ENCODE measurements at places on chromosomes 5 and 9.

DNA sequence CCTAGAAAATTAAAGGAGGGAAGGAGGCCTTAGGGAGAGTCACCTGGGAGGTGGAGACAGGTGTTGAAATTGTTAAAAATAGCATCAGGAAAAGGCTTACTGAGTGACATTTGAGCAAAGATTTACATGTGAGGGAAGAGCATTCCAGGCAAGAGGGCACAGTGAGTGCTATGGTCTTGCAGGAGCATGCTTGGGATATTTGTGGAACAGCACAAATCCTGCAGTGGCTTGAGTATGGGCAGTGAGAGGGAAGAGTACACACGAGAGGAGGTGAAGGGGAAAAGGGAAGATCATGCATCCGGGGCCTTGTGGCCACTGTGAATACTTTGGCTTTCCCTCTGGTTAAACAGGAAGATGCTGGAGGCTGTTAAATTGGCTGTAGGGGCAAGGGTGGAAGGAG lies 36.6 kb downstream of the ACER2 start:
- H3K4me1 ChIP-seq = peaks cover 14% of the 10 kb centered on the region
- H3K4me3 ChIP-seq = no peak overlapping the region
- DNase-seq = no peak
- H3K27ac ChIP-seq = no peak overlapping the region

GRCh38 chr5:112642885-112643284 lies 94.8 kb upstream of the APC start:
- H3K4me3 ChIP-seq = no peak overlapping the region
- no peaks in the 10 kb centered on the region for H3K27me3 ChIP-seq
- no peak overlapping the region for H3K27ac ChIP-seq
- no peaks in the 10 kb centered on the region for H3K4me1 ChIP-seq

DNA sequence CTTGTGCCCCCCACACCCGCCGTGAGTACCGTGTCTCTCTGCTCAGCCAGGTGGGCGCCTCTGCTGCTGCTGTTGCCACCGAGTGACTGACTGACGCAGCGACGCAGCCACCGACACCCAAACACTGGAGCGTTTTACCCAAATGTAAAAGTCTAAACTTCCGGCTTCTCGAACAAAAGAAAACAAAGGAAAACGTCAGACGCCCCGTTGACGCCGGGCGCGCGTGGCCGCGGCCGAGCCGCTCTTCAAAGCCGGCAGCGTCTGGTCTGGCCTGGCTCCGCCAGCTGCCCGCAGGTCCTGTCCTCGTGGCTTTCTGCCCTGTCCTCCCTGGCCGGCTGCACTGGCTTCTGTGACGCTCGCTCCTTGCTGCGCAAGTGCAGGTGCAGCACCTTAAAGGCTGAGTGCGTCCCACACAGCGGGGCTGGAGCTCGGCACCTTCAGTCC lies 41.4 kb upstream of the CLPTM1L start:
- DNase-seq = peak; percentile 74
- H3K4me3 ChIP-seq = peak overlapping the region; percentile 70
- no peaks in the 10 kb centered on the region for H3K36me3 ChIP-seq
- H3K4me1 ChIP-seq = peaks cover 24% of the 10 kb centered on the region
- H3K27me3 ChIP-seq = no peaks in the 10 kb centered on the region

DNA sequence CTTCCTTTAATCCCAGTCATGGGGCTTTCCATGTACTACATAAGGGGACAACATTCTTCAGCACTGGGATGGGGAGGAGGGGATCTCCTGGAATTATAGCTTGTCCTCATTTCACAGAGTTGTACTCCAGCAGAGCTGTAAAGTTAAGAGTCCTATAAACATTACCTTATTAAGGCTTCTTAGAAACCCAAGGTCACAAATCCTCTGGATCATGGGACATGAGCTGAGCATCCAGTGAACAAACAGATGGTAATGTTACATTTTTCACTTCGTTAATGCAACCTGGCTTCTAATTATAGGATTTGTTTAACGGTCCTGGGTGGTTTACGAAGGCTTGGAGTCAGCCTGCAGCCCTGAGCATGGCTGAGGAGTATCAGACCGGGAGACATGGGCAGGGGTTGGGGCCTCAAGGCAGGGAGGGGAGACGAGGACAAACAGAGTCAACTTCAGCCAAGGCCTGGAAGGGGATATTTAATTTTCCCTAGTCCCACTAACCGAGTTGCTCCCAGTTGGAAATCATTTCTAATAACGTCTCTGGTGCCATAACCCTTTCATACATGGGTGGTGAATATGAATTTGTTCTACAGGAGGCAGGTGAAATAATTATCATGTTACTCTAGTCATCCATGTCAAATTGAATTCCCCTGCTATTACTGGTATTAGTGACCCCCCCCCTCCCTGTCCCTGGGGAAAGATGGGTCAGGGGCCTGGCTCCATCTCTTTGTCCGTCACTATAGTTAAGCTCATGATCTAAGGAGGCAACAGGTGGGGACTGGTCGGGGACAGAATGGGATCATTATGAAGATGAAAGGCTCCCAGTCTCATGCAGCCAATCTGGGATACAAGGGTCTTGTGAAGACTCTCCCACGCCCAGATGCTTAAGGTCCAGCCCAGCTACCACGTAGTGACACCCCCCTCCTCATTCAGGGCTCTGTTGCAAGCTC lies 10.7 kb upstream of the IL17B start:
- H3K27ac ChIP-seq = no peak overlapping the region
- H3K4me1 ChIP-seq = no peaks in the 10 kb centered on the region
- H3K36me3 ChIP-seq = no peaks in the 10 kb centered on the region
- no peak overlapping the region for H3K4me3 ChIP-seq
- DNase-seq = no peak
- no peaks in the 10 kb centered on the region for H3K27me3 ChIP-seq

DNA sequence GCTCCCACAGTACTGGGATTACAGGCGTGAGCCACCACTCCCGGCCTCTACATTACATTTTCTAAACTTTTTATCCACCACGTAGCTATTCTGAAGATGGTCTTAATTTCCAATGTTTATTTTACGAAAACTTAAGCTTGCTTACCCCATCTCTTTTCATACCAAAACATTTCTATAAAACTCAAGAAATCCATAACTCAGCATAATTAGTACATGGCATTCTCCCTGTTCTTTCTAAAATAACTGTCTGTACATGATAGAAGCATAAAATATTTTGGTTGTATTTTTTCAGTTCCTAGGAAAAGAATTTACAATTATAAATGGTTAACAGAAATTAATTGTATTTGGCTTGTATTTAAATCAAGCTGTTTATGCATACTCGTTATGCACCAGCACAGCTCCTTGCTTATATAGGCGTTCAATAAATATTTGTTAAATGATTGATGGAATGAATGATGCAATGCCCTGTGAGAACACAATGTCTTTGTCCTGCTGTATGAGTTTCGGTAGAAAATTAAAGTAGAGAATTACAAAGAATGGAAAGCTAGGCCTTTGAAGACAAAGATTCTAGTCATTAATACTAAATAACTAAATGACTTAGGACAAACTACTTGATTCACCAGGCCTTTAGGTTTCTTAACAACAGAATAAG lies 384.2 kb downstream of the EFNA5 start:
- H3K27me3 ChIP-seq = no peaks in the 10 kb centered on the region
- H3K4me3 ChIP-seq = no peak overlapping the region
- H3K4me1 ChIP-seq = no peaks in the 10 kb centered on the region
- no peak for DNase-seq
- H3K36me3 ChIP-seq = no peaks in the 10 kb centered on the region

DNA sequence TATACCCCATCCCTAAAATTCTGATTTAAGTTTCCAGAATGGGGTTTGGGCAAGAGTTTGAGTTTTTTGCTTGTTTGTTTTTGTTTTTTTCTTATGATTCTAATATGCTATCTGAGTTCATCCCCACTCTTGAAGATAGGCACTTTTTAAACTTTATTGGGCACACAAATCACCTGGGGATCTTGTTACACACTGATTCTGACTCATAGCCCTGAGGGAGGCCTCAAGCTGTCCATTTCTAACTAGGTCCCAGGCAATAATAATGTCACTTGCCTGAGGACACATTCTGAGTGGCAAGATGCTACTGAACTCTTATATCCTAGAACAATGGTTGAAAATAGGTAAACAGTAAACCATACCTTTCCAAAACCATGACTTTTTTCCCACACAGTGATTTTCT lies 22.8 kb upstream of the ABLIM3 start:
- no peak for DNase-seq
- no peak overlapping the region for H3K4me3 ChIP-seq

DNA sequence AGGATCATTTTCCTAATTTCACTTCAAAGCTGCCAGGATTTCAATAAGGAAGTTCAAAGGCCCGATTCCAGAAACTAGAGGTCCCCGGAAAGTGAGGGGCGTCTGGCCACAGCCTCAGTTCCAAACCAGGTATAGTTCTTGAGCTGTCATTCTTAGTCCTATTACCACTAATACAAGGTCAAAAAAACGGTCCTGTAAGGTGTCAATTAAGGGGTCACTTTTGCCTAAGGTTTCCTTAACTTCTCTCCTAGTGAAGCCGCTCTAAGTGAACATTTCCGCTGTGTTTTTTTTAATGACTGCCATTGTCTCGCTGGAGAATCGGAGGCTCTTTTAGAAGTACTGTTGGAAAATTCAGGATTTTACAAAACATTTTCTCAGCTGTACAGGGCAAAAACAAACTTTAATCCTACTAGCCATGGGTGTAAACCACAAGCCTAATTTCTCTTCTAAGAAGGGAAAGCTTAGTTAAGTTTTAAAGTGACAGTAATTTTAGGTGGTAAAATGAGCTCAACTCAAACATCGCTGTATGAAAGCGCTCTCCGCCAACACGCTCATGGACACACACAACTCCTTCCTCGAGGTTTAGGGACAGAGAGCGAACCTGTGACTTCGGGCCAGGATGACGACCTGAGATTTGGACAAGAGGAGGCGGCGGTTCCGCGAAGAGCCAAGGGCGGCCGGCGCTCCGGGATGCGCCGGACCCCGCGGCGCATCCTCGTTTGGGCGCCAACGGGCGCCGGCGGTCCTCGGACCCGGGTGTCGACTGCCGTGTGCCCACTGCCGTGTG lies 76.7 kb upstream of the IFNE start:
- no peak for DNase-seq
- H3K4me3 ChIP-seq = peak overlapping the region; percentile 61
- no peaks in the 10 kb centered on the region for H3K36me3 ChIP-seq
- peaks cover 16% of the 10 kb centered on the region for H3K4me1 ChIP-seq
- H3K27me3 ChIP-seq = peaks cover 7% of the 10 kb centered on the region

GRCh38 chr5:105506692-105507277 lies 1944.2 kb upstream of the NUDT12 start:
- no peaks in the 10 kb centered on the region for H3K27me3 ChIP-seq
- no peak for DNase-seq
- no peak overlapping the region for H3K4me3 ChIP-seq
- no peak overlapping the region for H3K27ac ChIP-seq
- no peaks in the 10 kb centered on the region for H3K36me3 ChIP-seq

DNA sequence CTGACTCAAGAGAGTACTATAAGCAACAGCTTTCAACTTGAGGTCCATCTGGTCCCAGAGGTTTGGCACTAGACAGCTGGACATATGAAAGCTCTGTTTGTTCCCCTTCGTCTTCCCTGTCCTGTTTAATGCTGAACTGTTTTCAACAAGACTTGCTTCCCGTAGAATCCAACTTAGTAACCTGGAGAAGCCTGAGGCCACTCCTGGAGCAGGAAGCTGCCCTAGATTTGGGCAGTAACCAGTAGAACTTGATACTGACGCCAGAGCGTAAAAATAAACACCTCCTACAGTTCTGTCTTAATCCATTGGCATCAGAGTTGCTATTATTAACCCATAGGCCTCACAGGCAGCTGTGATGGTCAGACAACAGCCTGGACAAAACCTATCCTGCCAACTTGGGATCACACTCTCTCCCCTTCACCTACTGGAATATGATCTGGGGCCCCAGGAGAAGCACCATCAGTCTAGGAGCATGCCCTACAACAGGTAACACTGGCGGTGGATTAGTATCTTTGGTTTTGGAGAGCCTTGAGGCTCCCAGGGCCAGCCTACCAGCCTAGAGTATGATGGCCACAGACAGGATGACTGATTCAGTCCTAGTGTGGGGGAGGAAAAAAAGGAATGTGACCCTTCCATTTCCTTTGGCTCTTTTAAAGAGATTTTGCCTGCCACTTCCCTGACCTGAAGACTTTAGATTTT lies 29.2 kb downstream of the RUSC2 start:
- no peaks in the 10 kb centered on the region for H3K36me3 ChIP-seq
- DNase-seq = no peak
- no peaks in the 10 kb centered on the region for H3K27me3 ChIP-seq
- H3K27ac ChIP-seq = no peak overlapping the region
- no peak overlapping the region for H3K4me3 ChIP-seq

DNA sequence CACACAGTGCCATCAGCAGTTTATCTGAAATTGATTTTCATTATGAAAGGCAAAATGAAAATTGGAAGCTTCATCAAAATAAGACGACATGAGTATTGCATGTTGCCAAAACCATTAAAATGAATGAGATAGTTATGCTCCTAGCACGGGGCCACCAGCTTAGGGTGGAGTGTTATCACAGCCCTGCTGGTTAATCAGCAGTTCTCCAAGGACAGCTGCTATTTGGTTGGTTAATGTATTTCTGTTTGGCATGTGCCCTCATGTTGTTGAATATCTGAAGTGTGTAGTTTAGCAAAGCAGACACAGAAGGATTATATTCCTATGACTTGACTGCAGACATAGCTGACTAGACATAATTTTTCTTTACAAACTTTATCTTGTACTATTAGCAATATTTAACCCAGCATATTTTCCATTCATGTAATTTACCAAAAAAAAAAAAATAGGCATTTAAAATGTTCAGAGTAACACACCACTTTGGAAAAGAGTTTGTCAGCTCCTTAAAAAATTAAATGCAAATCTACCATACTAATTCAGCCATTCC lies 98.6 kb upstream of the PIK3R1 start:
- no peak overlapping the region for H3K27ac ChIP-seq
- H3K4me1 ChIP-seq = peaks cover 2% of the 10 kb centered on the region
- H3K27me3 ChIP-seq = no peaks in the 10 kb centered on the region
- no peak for DNase-seq
- no peak overlapping the region for H3K4me3 ChIP-seq

DNA sequence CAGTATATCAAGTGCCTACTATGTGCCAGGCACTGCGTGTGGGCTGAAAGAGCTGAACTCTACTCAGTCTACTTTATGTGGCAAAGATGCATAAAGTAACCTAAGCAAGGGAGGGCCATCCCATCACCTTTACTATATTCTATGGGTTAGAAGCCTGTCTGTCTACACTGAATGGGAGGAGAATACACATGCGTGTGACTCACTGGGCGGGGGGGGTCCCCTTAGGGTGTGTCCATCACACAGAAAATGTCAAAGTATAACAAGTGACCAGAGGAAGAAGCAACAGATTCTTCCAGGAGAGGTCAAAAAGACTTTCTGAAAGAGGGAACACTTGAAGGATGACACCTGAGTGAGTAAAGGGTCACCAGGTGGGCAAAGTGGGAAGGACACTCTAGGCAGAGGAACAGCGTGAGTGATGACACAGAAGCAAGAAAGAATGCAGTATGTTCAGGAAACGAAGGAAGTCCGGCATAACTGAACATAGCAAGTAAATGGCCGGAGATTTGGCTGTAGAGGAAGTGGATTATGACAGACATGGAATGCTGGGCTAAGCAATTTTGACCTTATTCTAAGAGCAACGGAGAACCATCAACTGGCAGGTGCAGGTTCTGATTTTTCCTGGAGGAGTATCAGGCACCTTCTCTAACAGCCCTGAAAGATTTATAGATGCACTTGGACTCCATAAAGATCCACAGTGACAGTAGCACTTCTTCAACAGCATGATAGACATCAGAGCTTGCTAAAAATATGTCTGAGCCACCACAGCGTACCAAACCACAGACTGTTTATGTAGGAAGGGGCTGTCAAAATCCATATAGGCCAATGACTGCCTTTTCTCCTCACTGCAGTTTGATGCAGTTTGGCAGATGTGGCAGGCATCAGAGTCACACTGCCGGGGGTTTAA lies 8.0 kb upstream of the WHRN start:
- no peak overlapping the region for H3K4me3 ChIP-seq
- peaks cover 3% of the 10 kb centered on the region for H3K4me1 ChIP-seq
- no peak overlapping the region for H3K27ac ChIP-seq

GRCh38 chr5:170519549-170519948 lies 15.7 kb downstream of the KCNIP1 start:
- H3K4me1 ChIP-seq = no peaks in the 10 kb centered on the region
- H3K4me3 ChIP-seq = no peak overlapping the region
- peaks cover 5% of the 10 kb centered on the region for H3K27me3 ChIP-seq
